NCI-H1092 treated with DMSO at 0.1 percent for 48 hours (cell line): ENCODE measurements at places on chromosomes 1 and 21.

- DNase-seq: no peak
Observed at GRCh38 chr1:169964206-169964605, 70.5 kb upstream of the SCYL3 start.

- no peak for DNase-seq
Observed at GRCh38 chr1:234079896-234080295, 175.4 kb downstream of the SLC35F3 start.

DNA sequence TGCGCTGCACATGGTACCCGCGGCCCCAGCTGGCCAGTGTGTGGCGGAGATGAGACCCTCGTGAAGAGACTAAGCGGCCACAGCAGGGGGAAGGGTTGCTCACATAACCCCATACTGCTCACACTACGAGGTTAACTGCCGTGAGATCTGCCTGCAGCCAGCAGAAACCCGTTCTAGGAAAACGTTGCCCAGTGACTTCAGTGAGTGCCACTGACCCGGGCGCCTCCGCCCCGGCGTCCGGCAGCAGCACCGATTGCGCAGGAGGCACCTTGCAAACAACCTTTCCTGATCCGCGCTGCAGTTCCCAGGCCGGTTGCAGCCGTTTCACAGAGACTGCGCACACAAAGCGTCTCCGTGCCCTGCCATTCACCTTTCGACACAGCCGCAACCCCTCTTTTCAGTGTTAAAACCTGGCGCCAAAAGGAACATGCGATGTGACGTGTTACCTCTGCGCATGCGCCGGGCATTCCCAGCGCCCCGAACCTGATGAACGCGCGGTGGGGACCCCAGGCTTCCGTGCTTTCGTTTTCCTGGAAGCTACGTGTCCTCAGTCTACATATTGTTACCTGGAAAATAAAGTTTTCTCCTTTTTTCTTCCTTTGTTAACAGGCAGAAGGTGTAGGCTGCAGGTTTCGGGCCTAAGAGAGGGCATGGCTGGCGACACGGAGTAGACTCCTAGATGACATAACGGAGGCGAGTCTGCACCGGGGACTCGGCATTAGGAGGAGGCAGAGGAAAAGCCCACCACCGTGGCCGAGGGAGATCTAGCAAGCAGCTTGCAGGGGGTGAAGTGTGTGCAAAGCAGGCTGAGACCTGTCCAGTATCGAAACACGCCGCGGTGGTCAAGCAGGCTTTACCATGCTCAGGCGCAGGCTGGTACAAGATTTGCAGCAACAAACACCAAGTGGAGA lies 8.9 kb downstream of the VPS26C start:
- DNase-seq: peak; percentile 80

DNA sequence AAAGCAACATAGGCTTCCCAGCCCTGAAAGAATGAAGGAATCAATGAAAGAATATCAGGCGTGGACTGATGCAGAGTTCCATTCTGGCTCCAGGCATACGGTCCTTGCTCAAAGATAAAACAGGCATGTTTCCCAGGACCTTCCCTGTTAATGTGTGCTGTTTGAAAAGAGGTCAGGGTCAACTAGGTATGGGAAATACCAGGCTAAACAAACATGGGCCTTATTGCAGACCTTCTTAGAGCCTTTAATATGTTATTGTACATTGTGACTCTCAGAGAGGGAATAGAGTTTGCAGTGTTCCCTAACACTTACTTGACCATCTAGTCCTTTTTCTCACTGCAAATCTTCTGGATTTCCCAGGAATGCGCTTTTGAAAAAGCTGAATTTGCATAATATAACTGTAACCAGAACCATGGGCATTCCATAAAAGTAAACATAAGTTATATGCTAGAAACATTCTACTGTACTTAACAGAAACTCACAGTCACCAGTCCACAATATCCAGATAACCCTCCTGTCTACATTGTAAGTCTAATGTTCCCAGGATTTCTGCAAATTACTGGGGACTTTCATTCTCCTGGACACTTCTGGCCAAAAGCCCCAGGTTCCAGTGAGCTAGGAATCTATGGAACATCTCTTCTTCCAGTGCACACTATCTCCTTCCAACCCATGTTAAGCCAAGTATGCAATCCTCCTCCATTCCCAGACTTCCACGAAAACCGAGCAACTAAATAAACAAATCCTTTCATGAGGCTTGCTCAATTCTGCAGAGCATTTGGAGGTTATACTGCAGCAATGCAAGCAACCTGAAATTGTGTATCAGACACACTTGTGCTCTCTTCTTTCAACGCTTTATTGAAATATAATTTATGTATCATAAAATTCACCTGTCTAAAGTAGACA lies 486.6 kb downstream of the SETD4 start:
- DNase-seq: no peak

DNA sequence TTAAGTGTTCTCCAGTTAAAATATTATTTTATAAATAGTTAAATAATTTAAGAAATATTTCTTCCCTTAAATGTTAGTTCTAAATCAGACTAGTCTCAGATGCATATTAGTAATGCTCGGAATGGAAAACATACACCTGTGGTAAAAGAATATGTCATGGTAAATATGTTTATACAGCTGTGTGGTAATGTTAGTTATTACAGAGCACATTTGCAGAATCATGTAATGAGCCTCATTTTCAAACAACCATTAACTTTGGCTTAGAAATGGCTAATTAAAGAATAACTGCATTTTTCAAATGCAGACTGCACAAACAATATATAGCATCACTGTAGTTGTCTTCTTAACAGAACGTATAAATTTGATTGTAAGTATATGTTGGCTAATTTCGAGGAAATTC lies 90.3 kb downstream of the DISP1 start:
- DNase-seq: peak; percentile 64
